ENCODE measurements at places on chromosomes 16 and 17. TPM values are rescaled to one million over a fixed set of nuclear protein-coding genes. Genes with fewer than 3 reads are reported as not detected.

DNA sequence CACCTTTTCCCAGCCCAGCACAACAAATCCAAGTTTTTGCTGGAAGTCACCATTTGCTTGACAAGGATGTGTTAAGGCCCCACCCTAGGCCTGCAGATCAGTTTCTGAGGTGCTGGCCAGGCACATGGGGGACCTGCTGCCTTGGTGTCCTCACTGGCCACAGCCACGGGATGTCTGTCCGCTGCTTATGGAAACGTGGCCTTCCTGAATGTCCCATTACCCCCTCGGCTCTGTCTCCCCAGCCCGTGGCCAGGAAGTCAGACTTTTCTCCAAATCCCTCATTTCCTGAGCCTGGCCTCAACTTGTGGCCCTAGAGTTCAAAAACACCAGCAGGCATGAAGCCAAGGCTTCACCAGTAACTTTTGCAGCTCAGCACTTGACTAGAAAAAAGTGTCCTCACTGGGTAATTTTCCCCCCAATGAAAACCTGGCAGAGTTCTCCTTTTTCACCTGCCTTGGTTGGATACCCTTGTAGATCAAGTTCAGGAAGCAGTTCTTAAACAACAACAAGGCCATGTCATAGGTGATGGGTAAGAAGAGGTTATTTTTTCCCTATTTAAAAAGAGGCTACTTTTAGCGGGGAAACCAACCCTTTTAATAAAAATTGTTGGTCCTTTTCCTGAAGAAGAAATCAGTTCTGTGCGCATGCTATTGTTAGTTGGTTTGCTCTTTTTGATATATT lies 80.8 kb downstream of the SOCS1 start:
- no peak for DNase-seq

- DNase-seq: peak; percentile 77
Observed at GRCh38 chr16:20866145-20866772, 33.9 kb downstream of the DCUN1D3 start.

GRCh38 chr17:21549107-21549687 lies 143.1 kb upstream of the KCNJ18 start:
- DNase-seq: no peak

DNA sequence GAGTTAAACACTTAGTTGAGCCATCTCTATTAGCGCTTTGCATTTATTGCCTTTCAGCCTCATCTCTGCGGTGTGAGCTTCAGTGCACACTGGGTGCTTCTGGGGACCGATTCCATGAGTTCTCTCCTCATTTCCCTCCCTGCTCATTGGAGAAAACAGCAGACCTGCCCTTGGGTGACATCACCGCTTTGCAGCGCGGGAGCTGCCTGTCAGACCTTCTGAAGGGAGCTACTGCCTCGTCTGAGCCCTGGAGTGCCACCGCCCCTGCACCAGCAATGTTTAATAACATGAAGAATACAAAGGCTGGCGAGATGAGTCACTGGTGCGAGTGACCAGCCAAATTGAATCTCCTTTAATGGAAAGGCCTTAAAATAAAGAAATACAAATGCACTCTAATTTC lies 30.2 kb upstream of the CPPED1 start:
- peak; percentile 95 for DNase-seq

- DNase-seq: no peak
Observed at GRCh38 chr17:34706029-34706428, 126.6 kb downstream of the TMEM132E start.

DNA sequence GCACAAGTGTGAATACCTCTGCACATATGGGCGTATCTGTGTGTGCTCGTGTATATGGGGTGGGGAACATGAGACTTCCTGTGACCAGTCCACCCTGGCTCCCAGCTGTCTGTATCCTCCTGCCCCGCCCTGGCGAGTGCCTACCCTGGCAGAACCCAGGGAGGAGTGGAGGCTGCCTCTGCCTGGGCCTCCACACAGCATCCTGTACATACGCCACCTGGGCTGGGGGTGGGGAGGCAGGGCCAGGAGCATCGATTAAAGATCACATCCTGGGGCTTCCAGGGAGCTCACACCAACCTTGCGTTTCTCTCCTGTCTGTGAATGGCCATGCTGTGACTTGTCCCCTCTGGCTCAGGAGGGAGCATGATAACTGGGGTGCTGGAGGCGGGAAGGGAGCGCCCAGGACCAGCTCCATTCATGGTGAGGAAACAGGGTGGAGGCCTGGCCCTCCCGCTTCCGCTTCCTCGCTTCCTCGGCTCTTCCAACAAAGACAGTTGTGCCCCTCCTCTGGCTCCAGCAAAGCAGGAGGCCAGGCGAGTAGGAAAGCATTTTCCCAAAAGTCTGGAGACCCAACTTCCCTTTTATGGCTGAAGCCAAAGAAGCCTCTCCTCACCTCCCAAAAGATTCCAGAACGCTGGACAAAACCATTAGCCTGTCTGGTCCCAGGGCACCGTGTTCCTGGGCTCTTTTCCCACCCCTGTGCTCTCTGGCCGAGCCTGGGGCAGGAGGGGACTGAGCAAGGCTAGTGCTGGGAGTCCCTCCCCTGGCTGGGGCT lies 22.9 kb downstream of the ADAM11 start:
- DNase-seq: no peak

GRCh38 chr17:32256701-32257019 lies 9.0 kb upstream of the RHBDL3 start:
- DNase-seq: no peak

DNA sequence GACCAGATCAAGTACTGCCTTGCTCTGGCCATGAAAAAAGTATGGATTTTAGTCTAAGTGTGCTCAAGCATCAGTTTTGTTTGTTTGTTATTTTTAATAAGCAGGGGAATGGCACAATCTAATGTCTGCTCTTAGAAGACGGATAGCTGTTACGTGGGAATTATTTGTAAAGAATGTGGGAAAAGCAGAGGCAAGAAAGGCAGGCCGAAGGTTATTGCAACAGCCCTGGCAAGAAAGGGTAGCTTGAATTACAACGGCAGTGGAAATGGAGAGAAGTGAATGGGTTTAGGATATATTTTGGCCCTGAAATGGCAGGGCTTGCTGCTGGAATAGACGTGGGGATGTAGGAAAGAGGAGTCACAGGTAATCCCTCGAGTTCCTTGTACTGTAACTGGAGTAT lies 987 bp upstream of the HASPIN start:
- DNase-seq: no peak

GRCh38 chr16:56742030-56742984 lies 12.4 kb downstream of the NUP93 start:
- DNase-seq: no peak

DNA sequence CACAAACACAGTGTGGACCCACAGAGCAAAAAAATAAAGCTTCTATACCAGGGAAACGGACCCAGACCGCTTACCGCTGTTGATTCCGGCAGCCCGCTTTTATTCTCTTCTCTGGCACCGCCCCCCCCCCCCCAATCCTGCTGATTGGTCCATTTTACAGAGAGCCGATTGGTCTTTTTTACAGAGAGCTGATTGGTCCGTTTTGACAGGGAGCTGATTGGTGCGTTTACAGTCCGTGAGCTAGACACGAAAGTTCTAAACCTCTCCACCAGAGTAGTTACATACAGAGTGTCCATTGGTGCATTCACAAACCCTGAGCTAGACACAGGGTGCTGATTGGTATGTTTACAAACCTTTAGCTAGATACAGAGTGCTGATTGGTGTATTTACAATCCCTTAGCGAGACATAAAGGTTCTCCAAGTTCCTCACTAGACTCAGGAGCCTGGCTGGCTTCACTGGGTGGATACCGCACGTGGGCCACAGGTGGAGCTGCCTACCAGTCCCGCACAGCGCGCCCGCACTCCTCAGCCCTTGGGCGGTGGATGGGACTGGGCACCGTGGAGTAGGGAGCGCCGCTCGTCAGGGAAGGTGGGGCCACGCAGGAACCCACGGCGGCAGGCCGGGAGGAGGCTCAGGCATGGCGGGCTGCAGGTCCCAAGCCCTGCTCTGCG lies 92.4 kb downstream of the HAPSTR1 start:
- no peak for DNase-seq

- no peak for DNase-seq
Observed at GRCh38 chr17:30343796-30344195, 9.9 kb upstream of the TMIGD1 start.

GRCh38 chr16:84700446-84701300 lies 873 bp downstream of the USP10 start:
- DNase-seq: peak; percentile 9

DNA sequence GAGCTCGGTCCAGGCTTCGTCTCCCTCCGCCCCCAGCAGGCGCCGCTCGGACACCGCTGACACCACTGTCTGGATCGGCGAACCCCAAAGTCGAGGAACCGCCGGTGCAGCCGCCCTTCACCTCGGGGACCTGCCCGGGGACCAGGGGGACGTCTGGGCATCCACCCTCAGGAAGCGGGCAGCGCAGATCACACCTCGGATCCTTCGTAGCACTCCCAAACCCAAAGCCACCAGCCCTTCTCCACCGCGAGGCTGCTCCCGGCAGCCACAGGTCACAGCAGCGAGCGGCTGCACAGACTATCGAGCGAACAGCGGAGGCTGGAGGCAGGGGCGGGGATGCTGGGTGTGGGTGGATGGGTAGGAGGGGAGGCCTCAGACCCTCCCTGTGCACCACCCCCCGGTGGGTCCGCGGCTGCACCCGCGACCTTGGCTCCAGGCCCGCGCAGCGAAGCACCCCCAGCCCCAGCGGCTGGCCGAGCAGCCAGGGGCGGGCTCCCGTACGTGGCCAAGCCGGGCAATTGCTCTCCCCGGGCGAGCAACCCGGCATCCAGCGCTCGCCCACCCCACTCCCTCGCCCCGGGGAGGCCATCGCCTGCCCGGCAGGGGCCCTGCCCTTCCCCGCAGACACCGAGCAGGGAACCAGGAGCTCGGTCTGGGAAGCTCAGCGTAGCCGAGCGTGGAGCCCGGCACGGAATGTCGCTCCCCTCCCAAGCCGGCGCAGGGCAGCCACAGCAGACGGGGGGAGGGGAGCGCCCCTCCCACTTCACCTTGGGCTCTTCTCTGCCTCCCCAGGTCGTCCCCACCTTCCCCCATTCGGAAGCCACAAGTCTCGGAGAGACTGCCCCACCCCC lies 1.0 kb downstream of the SDK2 start:
- DNase-seq: no peak

DNA sequence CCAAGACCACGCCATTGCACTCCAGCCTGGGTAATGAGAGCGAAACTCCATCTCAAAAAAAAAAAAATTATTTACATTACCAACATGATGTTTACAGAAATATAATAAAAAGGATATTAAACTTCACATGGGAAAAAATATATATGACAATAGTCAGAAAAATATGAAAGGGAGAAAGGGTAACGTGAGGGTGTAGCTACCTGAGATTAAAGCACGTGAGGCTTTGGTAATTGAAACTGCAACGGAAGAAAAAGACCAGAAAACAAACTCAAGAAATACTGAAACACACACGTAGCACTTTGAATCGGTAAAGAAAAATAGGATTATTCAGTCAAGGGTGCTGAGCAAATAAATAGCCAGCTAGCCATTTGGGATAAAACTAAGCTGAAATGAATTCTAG lies 53.6 kb downstream of the CYTH1 start:
- no peak for DNase-seq

GRCh38 chr17:71287071-71287823 lies 833.6 kb upstream of the SOX9 start:
- no peak for DNase-seq

DNA sequence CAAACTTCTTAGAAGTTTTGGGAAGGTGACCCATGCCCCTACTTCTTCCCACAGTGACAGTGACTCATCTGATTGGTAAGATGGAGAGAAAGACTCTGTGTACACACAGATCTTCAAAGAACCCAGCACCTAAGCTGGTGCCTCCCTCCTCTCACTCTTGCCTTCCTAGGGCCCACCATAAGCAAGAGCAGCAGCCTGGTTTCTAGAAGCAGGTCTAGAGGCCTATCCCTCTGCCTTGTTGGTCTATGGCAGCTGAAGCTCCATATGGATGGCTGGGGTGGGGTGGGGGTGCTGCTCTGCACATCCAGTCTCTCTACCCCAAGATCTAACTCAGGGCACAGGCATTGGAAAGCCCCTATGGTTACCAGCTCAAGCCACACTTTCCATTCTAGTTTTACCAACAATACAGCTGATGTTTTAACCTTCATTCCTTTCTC lies 47.5 kb downstream of the STAT3 start:
- peak; percentile 46 for DNase-seq

DNA sequence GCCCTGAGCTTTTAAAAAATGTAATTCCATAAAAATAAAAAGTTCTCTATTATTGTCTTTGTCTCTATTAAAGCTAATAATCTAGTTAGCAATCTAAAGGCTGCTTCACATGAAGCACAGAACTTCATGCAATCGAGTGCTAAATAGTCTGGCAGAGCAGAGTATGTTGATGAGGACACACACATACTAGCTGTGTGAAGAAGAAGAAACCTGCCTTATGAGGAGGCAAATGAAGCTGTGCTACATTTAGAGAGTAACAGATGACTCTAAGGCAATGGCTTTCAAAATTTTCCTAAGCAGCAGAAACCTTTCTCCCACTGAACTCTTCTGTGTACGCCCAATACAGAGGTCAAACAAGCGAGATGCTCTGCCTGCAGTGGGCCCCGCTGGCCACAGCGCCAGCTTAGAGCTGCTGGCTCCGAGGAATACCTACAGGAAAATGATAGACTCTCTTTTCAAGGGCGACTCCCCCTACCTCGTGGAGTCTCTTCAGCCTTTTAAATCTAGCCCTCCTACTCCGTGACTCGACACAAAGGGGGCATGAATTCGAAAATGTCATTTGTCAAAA lies 39.2 kb downstream of the GNA13 start:
- DNase-seq: no peak

DNA sequence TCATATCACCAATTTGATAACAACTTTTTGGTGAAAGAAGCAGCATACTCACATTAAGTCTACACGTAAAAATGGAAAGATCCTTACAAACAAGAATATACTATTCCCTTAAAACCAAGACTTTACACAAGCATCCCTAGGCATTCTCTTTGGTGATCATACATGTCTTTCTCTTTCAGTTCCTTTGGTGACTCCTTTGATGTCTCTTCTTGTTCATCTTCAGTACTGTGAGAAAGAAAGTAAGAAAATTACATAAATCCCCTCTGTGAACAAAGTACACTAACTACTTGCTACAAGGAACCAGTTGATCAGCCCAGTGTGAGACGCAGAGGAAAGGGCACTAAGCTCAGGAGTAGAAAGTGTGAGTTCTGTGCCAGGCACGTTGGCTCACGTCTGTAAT lies 59.6 kb upstream of the MTMR4 start:
- no peak for DNase-seq

- no peak for DNase-seq
Observed at GRCh38 chr17:17295141-17295540, 8.0 kb upstream of the NT5M start.

DNA sequence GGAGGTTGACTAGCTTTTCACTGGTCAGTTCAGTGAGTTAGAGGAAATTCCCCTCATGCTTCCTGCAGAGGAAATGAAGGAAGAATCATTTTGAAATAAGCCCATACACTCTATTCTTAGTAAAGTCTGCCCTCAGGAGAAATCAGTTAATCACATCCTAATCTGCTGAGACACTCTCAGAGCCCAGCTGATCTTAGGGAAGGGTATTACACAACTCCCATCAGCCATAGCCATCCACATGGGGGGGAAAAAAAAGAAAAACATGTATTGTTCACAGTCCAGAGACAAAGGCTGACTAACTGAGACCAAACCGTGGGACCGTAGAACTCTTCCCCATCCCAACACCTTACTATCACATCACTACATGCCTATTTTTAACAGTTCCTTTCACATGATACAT lies 722.3 kb downstream of the CDH8 start:
- no peak for DNase-seq

- no peak for DNase-seq
Observed at GRCh38 chr17:13106171-13106570, 88.3 kb upstream of the ELAC2 start.

The MSL1 gene
- total RNA-seq: 56.8 TPM

The CCDC200 gene
- not detected for total RNA-seq

The KCNJ2 gene
- total RNA-seq: not detected

The NUDT16L1 gene
- total RNA-seq: 37.5 TPM

The ABCA8 gene
- not detected for total RNA-seq

The ADAD2 gene
- total RNA-seq: not detected

The IGSF6 gene
- not detected for total RNA-seq

The TMEM132E gene
- total RNA-seq: not detected

The KRTAP1-1 gene
- total RNA-seq: not detected

Measured in PC-9 (cell line).